ENCODE measurements at places on chromosomes 6 and 20.

GRCh38 chr6:45786355-45786781 is 229.3 kb downstream of the CLIC5 start:
- DNase-seq: no peak

GRCh38 chr6:11380969-11381744 is 148.7 kb upstream of the NEDD9 start:
- no peak for DNase-seq

GRCh38 chr20:18628330-18628920 is 40.6 kb downstream of the DTD1 start:
- DNase-seq: no peak

DNA sequence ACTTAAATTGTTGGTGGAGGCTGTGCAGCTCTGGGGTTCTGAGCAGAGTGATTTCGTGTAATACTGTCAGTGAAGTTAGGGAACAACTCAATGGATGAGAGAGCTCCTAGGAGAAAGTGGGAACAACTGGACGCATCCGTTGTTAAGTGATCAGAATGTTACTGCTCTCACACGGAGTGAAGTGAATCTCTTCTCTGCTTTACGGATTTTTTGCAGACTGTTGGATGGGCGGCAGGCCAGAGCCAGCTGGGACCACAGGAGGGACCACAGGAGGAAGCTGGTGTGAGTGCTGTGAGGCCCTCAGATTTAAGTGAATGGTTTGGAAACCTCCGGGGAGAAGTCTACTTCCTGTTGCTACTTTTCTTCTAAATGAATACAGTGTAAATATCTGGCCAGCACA is 23.7 kb upstream of the PPP1R14C start:
- DNase-seq: no peak

DNA sequence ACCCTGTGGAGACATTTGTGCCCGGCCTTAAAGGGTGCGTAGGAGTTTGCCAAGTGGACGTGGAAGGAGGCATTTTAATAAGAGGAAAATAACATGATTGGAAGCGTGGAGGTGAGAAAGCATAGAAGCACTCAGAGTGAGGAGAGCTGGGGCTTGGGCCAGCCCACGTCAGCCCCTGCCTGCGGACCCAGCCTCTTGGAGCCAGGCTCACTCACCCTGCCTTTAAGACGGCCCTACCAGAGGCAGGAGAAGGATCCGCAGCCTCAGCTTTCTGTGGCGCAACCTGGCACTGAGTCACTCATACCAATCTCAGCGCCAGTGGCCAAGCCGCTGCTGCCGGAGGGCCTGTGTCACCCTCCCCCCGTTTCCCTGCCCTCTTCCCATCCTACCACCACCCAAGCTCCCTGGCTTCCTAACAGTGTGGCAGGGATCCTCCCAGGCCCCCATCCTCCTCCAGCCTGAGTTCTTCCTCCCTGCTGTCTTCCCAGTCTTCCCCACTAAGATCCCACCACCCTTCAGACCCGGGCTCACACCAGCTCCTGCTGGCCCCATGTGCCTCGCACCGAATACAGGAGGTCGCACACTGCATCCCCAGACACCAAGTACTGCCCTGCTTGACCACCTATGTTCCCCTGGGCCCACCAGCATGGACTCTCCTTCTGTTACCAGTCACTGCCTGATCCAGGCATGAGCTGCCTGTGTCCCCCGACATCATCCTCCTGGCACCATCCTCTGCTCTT is 285.2 kb downstream of the UST start:
- no peak for DNase-seq

- DNase-seq: peak; percentile 82
Observed at GRCh38 chr20:48620507-48621375, 207.1 kb downstream of the PREX1 start.

- DNase-seq: no peak
Observed at GRCh38 chr20:51401496-51401895, 141.0 kb downstream of the NFATC2 start.

DNA sequence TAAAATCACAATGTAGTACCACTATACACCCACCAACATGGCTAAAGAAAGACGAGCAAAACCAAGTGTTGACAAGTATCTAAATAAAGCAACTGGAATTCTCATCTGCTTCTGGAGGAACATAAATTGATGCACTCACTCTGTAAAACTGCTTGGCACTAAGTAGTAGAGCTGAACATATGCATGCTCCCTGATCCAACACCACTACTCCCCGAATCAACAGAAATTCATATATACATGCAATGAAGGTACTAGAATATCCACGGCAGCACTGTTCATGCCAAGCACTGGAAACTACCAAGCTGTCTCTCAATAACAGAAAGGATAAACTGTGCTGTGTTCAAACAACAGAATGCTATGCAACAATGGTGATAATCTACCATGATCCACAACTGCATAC is 219.5 kb upstream of the RIN2 start:
- no peak for DNase-seq

DNA sequence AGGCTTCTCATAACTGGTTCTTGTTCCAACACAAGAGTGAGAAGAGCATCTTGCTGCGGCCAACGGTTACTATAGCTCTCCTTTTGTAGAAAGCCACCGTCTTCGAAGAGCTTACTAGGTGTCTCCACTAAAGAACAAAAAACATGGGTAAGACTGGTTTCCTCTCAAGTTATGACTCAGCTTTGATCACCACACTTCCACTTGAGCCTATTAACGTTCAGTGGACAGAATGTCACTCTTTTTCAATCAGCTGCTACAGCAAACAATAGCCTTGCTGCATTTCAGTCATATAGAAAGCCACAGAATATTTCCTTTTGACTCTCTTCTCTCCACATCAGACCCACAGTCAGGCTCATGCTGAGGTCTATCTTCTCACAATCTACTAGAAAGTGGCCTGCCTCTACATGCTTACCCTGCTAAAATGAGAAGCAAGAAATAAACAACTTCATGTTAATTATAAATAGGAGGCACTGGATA is 243.5 kb upstream of the PREP start:
- DNase-seq: no peak

DNA sequence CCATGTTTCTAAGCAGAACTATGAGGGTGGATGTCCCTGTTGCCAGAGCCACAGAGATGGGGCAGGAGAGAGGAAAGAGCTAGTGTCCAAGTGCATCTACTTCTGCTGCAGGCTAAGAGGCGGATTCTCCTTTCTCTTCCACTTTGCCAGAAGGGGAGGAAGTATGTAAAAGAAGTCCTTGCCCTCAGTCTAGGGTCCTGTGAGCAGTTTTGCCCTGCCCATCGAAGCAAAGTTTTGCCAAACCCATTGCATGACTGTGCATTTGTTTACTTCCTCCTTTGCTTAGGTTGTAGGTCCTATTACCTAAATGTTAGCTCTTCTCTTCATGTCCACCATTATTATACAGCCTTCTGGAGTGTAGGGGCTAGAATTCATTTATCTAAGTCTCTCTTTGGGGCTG is 106.2 kb upstream of the ARMC2 start:
- no peak for DNase-seq

- peak; percentile 19 for DNase-seq
Observed at GRCh38 chr20:25750765-25751696, 54.4 kb upstream of the ZNF337 start.

GRCh38 chr6:168459572-168459971 is 18.6 kb downstream of the SMOC2 start:
- no peak for DNase-seq

DNA sequence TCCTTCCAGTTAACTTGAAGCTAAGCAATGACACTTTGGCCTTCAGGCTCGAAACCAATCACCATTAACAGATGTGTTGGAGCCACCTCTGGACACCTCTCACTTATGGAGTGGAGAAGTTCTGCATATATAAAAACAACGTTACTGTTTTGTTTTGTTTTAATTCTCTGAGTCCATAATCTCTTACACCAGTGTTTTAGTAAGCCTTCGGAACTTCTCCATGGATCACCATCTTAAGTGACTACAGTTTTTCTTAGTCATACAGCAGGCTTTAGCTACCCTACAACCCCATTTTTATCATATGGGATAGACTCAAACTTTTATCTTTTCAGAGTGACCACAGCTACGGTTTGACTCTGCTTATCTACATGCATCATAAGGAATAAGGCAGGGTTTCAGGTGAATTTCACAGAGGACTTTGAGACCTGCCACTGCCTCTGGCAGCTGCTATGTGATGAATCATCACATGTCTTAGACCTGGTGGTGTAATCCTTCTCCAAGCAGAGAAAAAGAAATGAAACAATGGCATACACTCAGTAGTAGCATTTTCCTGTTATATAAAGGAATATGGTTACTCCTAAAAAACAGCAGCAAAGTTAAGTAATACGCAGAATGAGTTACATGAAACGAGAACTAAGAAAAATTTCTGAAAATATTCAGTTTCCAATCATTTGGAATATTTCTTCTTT is 5.5 kb upstream of the HDDC2 start:
- DNase-seq: no peak

- no peak for DNase-seq
Observed at GRCh38 chr20:21340991-21341697, 38.0 kb downstream of the XRN2 start.

DNA sequence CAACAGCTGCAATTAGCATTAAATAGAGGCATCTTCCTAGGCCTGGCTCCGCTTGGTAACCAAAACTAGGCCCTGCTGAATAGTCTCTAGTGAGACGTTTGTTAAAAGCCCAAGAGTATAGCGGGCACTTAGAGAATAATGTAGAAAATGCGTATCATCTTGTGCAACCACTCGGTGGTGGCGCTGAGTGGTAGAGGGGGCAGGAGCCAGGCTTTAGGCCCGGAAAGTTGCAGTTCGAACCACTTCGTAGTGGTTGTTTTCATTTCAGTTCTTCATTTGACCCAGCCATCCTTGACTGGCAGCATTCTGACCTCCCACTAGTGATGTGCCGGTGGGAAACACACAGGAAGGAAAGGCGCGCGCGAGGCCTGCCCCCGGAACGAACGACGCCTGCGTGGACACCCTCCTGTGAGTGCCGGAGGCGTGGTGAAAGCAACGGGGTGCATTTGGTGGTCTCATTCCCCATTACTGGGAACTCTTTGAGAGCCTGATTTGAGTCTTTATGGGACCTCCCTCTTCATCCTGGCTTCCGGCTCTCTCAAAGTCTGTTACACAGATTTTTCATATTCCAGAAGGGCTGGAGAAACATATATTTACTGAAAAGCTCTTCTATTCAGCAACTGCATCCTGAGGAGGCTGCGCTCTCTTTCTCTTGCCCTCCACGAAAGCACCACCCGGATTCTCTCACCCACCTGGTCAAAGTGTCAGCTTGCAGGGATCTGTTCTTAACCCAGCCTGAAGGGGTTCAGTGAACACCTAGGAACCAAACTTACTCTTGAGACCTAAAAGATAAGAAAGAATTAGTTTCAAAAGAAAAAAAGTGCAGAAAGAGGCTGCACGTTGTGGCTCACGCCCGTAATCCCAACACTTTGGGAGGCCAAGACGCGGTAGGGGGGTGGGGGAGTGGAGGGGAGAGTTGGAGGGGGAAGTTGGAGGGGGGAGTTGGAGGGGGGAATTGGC is 18.2 kb downstream of the GPX5 start:
- DNase-seq: no peak

DNA sequence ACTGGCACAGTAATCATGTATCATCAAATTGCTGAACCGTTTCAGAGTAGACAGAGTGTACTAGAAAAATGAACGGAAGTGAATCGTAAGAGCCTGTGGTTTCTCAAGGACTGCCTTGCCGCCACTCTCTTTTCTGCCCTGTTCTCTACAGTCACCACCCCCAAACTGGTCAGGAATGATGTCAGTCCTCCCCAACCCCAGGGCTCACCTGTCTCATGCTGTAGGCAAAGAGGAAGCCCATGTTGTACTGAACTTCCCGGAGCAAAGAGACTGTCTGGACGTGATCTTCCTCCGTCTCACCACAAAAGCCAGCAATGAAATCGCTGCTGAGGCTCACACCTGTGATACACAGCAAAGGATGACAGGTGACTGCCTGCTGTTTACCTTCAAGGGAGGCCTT is 31.0 kb downstream of the CDK5RAP1 start:
- no peak for DNase-seq

DNA sequence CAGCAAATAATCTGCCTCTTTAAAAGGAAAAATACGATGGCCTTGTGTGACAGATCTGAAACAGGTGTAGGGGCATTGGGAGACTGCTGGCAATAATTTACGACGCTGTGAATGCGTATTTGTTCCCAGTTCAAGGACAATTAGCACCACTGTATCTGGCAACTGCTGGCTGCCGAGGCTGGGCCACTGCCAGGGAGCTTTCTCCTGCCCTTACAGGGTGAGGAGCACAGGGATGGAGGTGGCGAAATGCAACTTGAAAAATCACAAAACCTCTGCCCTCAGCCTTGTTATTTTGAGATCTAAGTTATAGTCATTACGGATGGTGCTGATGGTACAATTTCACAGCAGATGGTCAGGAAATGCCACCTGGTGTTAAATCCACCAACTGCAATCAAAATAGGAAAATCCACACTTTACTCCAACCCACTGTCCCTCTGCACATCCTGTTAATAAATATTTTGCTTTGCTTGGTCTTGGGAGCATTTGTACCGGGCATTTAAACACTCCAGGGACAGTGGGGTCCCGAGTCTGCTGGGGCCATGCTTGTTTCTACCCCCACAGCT is 6.4 kb downstream of the MYLK4 start:
- no peak for DNase-seq

- no peak for DNase-seq
Observed at GRCh38 chr20:47102629-47103028, 208.0 kb downstream of the EYA2 start.

DNA sequence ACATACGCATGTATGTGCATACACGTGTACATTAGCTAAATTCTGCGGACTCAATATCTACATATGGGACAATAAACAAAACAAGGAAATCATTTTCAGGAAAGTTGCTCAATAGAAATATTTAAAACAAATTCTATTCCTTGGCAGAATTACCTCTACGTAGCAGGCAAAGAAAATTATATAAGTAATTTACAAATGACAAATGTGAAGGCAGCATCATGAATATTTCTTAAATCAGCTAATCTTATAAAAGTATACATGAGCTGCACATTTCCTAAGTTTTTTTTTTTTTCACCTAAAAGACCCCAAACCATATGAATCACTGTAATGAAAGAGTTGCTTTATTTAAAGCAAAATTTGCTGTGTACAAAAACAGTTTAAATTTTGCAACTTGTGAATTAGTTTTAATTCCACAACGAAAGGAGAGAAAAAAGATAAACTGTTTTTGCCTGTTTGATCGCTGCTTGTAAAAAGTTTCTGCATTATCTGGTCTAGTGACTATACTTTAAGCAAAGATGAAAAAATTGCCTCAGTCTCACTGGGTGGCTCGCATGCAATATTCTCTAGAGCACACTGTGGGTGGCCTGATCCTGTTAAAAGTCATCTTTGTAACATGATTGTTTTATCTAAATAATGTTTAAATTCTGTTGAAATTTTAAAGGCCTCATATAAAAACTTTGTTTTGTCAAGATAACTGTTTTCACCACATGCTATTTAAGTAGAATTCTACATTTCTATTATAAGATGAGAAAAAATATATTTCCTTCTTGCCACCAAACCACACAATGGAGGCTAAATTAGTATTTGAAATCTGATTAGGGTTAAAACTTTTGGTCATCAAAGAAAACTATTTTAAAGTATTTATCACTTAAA is 57.1 kb downstream of the HUS1B start:
- no peak for DNase-seq

GRCh38 chr6:170290296-170291128 is at the start of gene DLL1:
Gene DLL1 (minus strand): TSS chr6:170291078. CDS start chr6:170290139, 939 bp downstream.
- DNase-seq: no peak

GRCh38 chr6:11381801-11382513 is 149.5 kb upstream of the NEDD9 start:
- no peak for DNase-seq

All from renal cortex interstitium (tissue), 15 donors.